ENCODE measurements at places on chromosomes 5 and 9.

DNA sequence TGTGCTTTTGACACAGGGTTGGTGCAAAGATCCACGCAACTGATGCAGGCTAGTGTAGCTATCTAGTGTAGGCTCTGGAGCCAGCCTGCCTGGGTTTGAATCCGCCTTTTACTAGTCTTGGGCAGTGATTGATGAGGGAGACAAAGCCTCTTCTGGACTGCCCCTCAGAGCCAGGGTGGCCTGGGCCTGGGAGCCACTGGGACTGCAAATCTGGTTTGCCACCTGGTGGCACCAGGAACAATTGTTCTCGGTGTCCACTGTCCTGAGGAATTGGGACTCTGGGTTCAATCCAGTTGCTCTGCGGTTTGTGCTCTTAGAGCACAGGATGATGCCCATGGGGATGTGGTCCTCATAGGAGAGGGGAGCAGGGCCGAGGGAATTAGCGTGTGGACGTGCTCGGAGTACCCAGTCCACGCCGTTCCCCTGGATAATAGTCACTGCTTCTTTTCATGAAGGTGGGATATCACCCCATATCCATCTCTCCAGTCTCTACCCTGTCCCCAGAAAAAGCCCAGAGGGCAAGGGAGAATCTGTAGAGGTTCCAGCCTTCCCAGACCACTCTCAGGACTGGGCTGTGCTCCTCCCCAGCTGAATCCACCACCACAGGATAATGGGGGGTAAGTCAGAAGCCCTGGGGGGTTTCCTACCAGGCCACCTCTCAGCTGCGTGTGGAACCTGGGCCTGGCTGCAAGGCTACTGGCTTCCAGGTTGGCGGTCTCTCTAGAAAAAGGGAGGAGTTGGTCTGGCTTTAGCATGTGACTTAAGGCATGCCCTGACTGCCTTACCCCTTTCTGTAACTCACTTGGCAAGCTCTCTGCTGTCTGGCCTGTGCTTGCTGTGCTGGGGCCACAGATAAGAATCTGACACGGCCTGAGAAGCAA lies 1.9 kb downstream of the B4GALT7 start:
- no peak for DNase-seq

GRCh38 chr5:73812962-73813588 lies 187.1 kb downstream of the ARHGEF28 start:
- DNase-seq: no peak

DNA sequence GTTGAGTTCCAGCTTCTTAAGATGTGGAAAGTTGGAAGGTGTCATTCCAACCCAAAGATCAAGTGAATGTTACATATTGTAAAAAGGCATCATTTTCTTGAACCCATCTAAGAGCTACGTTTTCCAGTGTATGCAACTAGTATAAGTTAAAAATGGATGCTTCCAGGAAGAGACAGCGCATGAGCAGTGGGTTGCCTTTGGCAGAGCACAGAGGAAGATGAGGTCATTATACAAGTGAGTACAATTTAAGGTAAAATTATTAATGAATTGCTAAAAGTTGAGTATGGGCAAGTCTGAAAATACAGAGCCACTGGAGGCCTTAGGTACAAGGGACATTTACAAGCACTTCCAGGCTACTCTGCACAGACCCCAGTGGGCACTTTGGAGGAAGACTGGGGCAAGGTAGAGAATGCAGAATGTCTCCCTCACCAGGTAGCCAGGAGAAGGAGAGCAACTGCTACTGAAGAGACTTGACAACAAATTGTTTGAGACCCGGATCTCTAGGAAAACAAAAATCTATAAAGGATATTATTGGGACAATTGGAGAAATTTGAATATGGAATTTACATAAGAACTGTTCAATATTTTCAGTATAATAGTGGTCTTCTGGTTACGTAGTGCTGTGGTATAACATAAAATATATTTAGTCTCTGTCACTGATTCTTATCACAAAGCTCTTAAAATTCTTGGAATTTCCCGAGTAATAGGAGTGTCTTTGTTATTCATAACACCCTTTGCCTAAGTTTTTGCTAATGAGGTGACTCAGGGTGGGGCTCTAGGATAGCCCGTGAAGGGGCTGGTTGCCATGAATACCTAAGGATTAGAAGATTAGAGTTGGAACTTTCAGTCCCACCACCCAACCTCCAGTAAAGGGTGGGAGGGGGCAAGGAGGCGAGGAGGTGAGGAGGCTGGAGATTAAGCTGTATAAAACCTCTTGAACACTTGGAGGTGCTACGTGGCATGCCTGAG lies 129.9 kb upstream of the FER start:
- no peak for DNase-seq

DNA sequence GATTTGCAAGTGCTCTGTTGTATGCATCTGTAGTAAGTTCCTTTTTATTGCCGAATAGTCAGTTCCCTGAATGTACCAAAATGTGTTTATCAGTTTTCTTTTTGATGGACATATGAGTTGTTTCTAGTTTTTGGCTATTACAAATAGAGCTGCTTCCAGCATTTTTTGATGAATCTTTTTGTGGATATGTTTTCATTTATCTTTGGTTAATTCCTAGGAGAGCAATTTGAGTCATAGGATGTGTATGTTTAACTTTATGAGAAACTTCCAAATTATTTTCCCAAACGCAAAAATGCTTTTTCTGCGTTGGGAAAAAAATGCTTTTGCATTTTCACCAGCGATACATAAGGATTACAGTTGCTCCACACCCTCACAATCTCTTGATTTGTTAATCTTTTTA lies 287.7 kb downstream of the FER start:
- DNase-seq: no peak

DNA sequence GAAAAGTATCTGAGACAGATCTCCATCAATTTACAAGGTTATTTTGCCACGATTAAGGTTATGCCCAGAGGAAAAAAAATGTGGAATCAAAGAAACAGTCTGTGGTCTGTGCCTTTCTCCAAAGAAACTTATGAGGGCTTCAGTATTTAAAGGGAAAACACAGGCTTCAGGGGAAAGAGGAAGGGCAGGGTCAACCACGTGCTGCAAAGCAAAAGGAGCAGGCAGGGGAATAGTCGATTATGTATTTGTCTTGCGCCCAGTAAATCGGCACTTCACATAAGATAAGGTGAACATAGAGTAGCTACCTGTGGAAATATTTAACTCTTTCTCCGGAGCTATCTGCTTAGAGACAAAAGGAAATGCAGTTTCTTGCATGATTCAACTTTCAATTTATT lies 343.7 kb downstream of the RAB3C start:
- DNase-seq: no peak

DNA sequence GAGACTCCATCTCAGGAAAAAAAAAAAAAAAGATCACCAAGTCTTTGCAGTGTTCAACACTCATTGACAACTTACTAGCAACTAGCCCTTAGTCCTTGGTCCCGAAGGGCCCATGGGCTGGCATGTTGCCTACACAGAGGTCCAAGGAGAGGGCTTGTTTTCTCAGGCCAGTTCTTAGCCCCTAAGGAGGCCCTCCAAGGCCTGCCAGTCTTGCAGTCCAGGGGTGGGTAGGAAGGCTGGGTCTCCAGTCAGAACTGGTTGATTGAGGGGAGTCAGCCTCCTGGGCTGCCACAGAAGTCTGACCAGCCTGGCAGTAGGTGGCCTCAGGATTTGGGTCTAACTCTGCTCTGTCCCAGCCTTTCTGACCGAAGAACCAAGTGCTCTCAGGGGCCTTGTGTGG lies 32.7 kb downstream of the IER5L start:
- no peak for DNase-seq

DNA sequence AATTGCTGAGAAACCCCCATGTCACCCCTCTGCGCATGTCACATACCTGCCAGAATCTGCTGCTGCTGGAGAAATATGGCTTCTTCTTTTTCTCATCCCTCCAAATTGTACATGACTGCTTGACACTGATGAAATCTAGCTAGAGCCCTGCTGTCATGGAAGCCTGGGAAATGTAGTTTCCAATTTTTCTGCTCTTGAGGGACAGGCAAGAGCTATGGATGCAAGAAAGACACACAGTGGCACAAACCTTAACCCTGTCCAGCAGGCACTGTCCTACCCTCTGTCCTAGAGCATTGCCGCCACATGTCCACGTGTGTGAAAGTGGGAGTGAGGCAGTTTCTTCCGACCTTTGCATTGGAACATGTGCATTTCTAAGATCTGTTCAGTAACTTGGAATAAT lies 255.5 kb upstream of the SEMA6A start:
- no peak for DNase-seq

DNA sequence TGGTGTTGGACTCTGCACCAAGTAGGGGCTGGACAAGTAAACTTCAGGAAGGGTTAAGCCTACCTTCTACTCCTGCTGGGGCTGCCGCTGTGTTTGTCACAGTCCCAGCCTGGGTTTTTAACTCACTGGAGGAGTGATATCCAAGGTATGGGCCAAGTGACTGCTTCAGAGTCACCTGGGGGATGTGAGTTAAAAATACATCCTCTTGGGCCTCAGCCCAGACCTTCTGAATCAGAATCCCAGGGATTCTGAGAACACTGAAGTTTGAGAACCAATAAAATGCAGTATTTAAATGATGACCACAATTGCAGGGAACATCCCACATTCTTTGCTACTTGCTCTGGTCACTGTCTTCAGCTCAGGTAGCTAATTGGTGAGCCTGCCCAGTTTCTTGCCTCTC lies 95.1 kb upstream of the DNAH5 start:
- no peak for DNase-seq

DNA sequence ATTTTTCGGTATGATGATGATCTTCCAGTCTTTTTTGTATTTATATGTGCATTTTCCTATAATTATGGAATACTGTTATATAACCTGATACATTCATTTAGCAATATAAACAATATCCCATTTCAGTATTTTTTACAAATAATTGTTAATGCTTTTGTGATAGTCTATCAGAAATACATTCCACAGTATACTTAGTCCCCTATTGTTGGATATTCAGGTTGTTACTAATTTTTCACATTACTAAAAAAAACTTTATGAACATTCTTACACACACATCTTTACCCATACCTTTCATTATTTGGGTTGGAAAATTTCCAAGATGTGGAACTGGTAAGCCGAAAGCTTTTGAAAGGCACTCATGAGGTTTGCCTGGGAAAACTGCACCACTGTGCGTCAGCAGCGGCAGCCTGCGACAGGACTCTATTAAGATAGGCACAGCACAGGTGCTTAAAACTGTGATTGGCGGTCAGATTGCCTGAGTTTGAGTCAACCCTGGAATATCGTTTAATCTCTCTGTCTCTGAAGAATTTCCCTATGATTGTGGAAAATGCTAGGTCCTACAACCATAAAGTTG lies 147.5 kb upstream of the ERCC6L2 start:
- no peak for DNase-seq

- no peak for DNase-seq
These were observed 8.2 kb downstream of the ACSL6 start for GRCh38 chr5:132003170-132003744.

DNA sequence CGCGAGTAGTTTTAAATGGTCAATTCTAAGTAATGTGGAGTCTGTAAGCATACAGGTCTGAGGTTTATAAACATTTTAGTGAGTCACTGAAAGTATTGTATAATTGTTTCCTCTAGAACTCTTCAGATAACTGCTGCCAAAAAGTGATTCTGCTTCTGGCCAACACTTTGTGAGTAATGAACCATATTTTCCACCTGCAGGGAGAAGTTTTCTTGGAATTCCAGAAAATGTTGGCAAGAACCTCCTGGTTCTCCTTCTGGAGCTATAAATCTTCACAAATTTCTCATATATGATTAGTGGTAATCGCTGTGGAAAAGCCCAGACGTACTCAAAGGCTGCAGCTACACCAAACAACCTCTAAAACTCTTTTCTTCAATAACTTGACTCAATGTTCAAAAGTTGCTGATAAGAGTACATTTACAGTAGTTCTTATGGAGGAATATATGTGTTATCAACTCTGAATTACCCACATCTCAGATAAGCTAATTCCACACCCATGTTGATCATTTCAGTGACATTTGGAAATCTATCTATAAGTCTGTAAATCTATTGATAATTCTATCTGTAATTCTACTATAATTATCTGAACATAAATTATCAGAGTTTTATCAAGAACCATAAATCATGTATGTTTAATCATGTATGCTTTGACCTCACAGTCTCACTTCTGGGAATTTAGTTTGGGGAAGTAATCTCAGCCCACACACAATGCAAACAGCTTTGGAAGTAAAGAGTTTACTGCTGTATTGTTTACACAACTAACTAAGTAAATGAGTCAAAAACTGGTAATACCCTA lies 74.1 kb downstream of the FNBP1 start:
- no peak for DNase-seq

DNA sequence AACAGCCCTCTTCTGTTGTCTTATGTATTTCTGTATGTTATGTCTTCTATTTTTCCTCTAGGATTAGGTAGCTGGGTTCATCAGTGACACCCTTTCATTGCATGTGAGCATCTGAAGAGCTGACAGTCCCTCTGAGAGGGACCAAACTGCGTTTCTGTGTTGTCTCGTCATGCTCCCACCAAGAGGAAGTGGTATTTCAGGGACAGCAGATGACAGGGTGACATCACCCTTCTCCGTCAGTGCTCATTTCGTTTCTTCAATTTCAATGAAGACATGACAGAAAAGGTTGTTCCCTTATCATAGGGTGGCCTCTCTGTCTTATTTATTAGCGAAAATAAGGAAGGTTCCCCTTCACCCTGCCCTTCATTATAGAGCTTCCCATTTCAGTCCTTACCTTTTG lies 225.9 kb upstream of the NR4A3 start:
- DNase-seq: no peak

DNA sequence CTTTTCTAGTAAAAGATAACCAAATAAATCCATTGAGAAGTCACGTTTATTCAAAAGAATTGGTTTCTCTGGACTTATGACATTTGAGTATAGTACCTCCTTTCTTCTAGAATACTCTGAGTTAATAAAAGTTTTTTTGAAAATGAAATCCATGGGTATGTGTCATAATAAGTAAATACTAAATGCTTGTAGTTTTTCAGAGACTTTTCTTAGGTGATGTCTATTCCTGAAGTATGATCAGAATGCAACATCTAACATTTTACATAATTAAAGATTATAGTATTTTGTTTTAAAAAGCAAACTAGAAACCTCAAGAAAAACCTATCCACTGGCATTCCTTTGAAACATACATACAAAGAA lies 63.2 kb downstream of the NFIB start:
- no peak for DNase-seq

Measured in stimulated activated CD4-positive, alpha-beta T cell treated with anti-CD3 and anti-CD28 coated beads, Interleukin-4, amount 100 ng/mL, for 1 hour (primary cell).